ENCODE measurements at places on chromosomes 6 and 20.

GRCh38 chr20:51480507-51481270 lies 61.8 kb downstream of the NFATC2 start:
- no peak for DNase-seq

- DNase-seq: no peak
Measured at GRCh38 chr20:61459705-61460104, 207.6 kb downstream of the CDH4 start.

DNA sequence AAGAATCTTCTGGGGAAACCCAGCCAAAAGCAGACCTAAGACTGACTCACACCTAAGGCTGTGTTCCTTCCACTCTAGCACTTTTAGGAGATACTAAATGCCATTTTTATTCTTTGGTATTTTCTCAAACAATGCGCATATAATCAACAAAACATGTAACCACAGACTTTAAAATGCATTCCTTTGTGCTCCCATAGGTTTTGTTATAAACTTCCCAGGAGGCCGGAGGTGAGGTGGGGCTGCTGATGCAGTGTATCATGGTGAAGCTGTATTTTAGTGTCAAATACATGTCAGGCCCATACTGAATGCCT lies 155.2 kb downstream of the BTBD3 start:
- no peak for DNase-seq

DNA sequence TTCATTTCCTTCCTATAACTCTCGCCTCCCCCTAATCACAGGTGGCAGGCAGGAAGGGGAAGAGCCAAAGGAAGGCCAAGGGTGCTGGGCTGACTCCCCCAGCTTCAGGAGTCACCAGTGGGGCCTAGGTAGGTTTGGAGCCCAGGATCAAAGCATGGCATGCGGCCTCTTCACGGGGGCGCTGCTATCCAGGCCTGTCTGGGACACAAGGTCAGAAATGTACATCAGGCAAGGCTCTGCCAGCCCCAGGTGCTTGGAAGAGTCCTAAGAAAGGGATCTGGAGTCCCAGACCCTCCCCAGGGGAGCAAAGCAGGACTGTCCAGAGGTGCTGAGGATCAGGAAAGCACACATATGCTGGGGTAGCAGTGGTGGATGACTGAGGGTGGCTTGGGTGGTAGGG lies 10.4 kb downstream of the PI16 start:
- no peak for DNase-seq

GRCh38 chr6:157850030-157850429 lies 27.0 kb downstream of the SNX9 start:
- DNase-seq: no peak

- peak; percentile 95 for DNase-seq
Measured at GRCh38 chr6:28589234-28589956, 63.7 kb downstream of the GPX5 start.

GRCh38 chr6:43977404-43978111 lies 149.7 kb downstream of the MRPL14 start:
- DNase-seq: no peak

GRCh38 chr20:19830211-19830785 lies 72.2 kb downstream of the RIN2 start:
- DNase-seq: no peak

GRCh38 chr6:21489826-21490225 lies 103.7 kb upstream of the SOX4 start:
- DNase-seq: no peak

DNA sequence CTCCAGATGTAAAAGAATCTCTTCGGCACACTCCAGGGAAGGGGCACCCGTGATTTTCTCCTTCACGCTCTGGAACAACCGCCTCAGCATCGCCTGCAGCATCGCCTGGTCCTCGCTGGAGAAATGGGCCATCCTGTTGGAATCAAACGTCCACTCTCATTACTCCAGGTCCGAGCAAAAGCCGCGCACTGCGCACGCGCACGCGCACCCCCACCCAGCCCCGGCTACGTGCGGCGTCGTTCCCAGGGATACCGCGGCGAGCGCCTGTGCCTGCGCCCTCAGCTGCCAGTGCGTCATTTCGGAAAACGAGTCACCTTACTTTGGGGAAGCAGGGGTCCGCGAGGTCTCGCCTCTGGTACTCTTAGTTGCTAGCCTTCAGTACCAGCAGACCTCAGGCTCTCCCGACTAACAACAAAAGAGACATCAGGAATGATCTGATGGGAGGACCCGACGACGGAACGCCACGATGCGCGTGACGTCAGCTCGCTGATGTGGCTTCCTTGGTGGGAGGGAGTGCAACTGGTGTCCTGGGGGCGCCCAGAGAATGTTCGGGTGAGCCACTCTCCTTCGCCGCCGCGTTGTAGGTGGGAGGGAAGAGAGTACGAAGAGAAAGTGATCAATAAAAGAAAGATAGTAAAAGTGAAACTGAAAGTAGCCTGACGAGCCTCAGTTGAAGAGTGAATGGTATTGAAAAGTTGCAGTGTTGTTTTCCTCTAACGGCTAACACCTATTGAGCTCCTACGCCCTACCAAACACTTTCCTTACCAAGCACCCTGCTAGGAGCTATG lies at the start of gene TBC1D32:
TBC1D32 (minus strand) TSS at position 182 of the 788 bp plus-strand sequence; CDS start at position 132, 50 bp downstream.
- DNase-seq: peak; percentile 76

DNA sequence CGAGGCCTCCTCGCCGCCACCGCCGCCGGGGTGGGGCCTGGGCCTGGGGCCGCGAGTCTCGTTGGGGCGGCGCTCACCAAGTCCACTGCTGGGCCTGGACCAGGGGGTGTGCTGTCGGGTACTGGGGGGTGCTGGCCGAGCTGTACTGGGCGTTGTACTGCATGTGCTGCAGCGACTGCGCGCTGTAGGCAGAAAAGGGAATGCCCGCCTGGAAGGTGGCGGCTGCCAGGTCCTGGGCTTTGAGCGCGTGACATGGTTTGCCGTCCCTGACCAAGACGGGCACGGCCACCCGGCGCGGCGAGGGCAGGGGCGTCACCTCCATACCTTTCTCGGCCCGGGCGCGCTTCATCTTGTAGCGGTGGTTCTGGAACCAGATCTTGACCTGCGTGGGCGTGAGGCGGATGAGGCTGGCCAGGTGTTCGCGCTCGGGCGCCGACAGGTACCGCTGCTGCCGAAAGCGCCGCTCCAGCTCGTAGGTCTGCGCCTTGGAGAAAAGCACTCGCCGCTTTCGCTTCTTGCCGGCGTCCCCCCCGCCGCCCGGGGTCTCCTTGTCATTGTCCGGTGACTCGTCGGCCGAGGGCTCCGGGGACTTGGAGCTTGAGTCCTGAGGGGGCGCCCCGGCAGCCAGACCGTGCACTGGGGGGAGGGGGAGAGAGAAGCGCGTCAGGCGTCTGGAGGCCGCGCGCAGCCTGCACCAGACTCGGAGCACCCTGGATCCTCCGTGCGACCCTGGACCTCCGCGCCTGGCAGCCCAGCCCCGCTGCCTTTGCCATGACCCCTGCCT lies 1.8 kb downstream of the NKX2-2 start:
- DNase-seq: no peak

DNA sequence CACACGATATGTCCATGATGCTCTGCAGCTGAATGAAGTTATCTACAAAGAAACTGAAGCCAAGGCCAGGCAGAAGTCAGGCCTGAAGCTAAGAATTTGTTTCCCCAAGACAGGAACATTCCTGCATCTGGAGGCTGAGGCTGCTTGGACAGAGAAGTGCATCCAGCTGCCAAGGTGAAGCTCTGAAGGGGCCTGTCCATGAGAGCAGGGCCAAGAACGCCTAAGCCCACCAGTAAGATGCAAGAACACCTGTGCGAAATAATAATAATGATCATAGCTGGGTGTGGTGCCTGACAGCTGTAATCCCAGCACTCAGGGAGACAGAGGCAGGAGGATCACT lies 37.7 kb upstream of the B4GALT5 start:
- no peak for DNase-seq

- DNase-seq: no peak
Measured at GRCh38 chr6:165970001-165970400, 197.7 kb downstream of the TBXT start.

GRCh38 chr6:15547400-15547799 lies 115.4 kb downstream of the DTNBP1 start:
- no peak for DNase-seq

GRCh38 chr6:154864066-154864430 lies 130.8 kb downstream of the SCAF8 start:
- DNase-seq: no peak

DNA sequence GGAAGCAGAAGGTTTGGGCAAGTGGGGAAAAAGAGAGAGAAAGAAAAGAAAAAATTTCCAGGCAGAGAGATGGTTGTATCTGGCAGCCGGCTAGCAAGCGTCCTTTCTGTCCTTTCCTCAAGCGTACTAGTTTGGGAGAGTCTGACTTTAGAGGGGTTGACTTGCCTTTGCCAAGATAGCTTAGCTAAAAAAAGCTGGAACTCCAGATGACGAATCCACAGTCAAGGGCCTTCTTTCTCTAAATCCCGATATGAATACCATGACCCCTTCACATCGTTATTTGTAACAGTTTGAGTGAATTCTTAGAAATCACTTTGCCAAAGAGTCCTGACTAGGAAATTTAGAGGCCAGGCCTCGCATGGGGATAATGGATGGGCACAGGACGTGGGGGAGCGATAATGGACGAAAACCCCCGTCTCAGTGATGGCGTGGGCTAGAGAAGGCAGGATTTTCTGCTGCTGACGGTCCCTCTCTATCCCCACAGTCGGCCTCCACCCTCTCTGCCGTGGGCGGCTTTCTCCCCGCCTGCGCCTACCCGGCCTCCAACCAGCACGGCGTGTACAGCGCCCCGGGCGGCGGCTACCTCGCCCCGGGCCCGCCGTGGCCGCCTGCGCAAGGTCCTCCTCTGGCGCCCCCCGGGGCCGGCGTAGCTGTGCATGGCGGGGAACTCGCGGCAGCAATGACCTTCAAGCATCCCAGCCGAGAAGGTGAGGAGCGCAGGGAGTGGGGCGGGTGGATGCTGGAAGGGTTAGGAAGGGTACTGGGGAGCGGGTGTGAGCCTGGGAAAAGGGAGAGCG lies 3.5 kb downstream of the PAX1 start:
- no peak for DNase-seq

DNA sequence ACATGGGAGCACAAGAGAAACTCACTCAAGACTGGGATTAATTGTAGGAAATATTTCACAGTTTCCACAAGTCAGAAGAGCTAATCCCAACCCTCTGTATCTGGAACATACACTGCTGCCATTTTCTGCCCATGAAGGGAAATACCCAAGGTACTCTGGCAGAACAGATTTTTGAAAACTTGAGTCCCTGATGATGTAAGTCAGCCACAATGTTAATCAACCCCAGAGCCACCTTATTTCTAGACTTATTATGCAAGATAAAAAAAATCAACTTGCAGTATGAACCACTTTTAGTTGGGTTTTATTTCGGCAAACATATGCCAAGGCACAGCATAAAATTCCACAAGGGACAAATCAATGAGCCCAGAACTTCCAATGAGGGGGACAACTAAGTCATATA lies 141.5 kb downstream of the LY86 start:
- DNase-seq: no peak

All from SW 1271 (cell line).